RWPE2 (cell line): ENCODE measurements at places on chromosomes 4 and X.
A peak's percentile ranks its signal among the peaks of the same experiment; 100 is the strongest.

- DNase-seq = no peak
These were observed 18.0 kb downstream of the RPS3A start for GRCh38 chr4:151117371-151117962.

- no peak for DNase-seq
These were observed 547.0 kb downstream of the ARAP2 start for GRCh38 chr4:35697210-35697736.

- DNase-seq = peak; percentile 56
These were observed 208.9 kb downstream of the NWD2 start for GRCh38 chr4:37453281-37453998.

- DNase-seq = no peak
These were observed 221.6 kb downstream of the DCLK2 start for GRCh38 chr4:150299816-150300215.

GRCh38 chr4:187258651-187259401, 535.2 kb upstream of the FAT1 start:
- no peak for DNase-seq

DNA sequence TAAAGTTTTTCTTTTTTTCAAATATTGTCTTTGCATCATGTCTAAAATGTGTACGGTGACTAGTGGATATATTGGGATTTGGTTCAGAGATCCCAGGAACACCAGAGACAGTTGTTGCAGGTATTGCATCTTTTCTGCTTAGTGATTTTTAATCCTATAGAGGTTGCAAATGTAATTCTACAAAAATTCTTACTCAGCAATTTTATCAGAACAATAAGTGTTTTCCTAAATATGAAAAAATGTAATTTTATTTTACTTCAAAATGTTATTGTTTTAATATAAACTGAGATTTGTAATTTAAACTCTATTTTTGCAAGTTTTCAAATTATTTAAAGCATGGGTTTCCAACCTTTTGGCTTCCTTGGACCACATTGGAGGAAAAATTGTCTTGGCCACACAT, 8.2 kb downstream of the ZNF718 start:
- DNase-seq = no peak

DNA sequence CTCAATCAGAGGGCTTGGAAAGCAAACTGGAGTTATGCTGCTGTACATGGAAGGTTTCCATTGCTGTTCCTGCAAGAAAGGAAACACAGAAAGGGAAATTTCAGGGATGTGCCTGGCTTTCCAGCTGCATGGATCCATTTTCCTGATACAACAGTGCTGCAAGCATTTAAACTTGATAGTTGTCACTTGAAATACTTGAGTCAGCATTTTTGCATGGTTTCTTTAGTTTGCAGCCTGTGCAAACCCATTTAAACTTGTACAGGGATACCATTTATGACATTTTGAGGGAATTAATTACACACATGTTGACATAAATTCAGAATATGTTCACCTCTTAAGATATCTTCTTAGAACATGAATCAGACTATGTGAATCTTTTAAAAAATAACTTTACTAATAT, 131.1 kb upstream of the RASGEF1B start:
- no peak for DNase-seq

- no peak for DNase-seq
These were observed 126.4 kb downstream of the HMX1 start for GRCh38 chr4:8745005-8745790.

DNA sequence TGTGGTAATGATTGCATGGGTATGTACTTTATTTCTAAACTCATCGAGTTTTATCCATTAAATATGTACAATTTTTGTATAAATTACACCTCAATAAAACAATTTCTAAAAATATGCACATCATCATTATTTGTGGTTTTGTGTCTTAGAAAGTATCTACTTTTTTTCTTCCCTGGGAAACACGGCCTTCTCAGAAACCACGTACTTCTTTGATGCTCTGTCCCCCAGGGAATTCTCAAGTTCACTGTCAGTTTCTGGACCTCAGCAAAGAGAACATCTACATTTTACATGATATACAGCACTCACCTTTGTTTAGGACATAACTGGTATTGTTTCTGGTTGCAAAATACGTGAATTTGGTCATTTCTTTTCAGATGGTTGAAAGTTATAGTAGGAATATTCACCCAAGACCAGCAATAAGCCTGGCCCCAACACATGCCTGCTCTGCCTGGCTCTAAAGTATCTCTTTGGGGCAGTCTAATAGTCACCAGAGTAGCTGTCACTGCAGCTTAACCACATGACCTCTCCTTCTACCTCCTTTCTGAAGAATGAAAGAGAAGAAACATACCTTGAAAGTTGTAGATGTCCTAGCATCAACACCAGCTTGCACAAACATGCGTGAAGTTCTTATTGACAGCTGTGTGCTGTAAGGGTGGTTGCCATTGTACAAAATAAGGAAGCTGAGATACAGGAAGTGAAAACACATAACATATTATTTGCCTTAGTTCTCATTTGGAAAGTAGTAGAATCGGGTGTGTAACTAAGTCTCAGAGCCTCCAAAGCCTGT, 48.4 kb upstream of the SPANXN4 start:
- no peak for DNase-seq

DNA sequence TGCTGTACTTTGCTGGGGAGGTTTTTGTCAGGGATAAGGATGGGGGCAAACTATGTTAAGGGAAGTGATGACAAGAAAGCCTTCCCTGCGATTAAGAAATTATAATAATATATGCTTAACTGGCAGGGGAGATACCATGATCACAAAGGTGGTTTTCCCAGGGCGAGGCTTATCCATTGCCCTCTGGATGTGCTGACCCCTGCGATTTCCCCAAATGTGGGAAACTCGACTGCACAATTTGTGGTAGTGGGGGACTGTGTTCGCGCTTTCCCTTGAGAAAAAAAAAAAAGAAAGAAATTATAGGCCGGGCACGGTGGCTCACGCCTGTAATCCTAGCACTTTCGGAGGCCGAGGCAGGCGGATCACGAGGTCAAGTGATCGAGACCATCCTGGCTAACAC, 24.5 kb downstream of the SLC25A43 start:
- DNase-seq = no peak

DNA sequence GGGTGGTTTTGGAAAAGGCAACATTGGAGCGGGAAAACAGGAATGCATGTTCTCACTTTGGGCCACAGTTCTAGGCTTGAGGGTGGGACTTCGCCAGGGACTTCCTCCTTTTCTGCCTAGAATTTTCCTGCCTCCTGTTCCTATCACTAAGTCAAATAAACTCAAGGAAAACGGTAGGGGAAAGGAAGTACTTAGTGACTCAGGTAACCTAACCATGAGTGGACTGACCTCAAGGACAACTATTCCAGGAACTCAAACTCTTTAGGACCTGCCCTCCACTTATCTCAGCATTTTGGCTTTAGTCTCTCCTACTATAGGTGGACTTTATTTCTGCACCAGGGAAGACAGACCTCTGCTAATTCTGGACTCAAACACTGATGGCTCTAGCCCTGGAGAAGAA, 281.7 kb downstream of the ZNF674 start:
- DNase-seq = no peak

GRCh38 chr4:53674903-53675302, 83.6 kb upstream of the LNX1 start:
- DNase-seq = no peak

GRCh38 chr4:25908491-25908901, 5.5 kb upstream of the SMIM20 start:
- DNase-seq = peak; percentile 69

DNA sequence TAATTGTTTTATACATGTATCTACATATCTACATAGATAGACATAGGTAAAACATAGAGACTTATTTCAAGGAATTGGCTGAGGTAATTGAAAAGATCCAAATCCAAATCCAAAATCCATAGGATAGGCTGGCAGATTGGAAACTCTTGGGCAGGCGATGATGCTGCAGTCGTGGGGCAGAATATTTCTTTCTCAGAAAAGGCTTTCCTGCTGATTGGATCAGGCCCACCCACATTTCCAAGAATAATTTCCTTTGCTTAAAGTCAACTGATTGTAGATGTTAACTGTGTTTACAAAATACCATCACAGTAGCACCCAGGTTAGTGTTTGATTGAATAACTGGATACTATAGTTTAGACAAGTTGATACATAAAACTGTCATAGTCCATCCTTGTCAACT, 27.2 kb downstream of the STIM2 start:
- no peak for DNase-seq

GRCh38 chr4:106414366-106414765, 45.8 kb upstream of the GIMD1 start:
- DNase-seq = no peak

GRCh38 chr4:160370046-160370445, 1267.2 kb downstream of the RAPGEF2 start:
- DNase-seq = no peak

DNA sequence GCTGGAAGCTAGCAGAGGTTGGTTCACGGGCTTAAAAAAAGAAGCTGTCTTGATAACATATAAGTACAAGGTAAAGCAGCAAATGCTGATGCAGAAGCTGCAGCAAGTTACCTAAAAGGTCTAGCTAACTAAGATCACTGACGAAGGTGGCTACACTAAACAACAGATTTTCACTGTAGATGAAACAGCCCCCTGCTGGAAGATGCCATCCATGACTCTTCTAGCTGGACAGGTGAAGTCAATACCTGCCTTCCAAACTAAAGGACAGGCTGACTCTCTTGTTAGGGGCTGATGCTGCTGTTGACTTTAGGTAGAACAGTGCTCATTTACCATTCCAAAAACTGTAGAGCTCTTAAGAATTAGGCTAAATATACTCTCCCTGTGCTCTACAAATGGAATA, 99.5 kb downstream of the FBXW7 start:
- DNase-seq = no peak

DNA sequence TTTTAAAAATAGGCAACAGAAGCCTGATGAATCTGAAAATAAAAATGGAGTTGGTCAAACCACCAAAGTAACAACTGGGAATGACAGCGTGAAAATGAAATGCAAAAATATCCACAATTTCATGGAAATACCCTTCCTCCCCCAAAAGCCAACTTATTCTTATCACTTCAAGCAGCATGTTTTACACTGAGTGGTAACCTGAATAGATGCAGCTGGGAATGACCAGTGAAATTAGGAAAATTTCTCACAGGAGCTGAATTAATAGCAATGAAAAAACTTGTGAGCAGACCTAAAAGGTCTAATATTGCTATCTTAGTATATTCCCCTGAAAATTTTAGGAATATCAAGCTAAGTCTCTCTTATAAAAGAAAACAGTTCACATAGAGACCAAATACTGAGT, 239.0 kb downstream of the PCDH18 start:
- no peak for DNase-seq
